ENCODE measurements at places on chromosomes 13 and 19.
A peak's percentile ranks its signal among the peaks of the same experiment; 100 is the strongest.

- no peak for DNase-seq
These were observed 1043.6 kb downstream of the UQCRFS1 start for GRCh38 chr19:28169168-28169887.

DNA sequence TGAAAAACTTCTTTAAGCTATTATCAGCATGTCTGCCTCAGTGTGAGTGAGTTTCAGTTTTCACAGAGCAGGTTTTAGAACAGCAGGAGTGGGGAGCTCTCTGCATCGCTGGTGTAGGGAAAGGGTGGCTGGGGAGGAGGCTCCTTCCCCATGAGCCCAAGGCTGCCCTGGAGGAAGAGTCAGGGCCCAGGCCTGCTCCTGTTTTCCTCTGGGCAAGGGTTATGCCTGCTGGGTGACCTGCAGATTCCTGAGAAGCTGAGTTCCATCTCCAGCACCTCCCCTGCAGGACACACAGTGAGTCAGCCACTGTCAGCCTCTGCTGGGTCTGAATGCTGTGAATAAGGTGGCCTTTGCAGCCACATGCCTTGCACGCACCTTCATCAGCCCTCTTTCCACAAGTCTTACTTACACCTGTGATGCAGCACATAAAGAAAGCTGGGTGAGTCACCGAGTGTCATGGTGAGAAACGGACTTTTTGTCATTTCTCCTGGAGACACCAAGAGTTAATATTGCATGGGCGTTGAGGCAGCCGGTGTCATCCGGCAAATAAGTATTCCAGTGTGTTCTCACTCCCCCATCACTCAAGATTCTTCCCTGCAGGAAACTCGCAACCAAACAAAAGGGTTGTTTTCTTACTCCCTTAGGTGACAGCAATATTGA is 186.4 kb upstream of the KL start:
- no peak for DNase-seq

DNA sequence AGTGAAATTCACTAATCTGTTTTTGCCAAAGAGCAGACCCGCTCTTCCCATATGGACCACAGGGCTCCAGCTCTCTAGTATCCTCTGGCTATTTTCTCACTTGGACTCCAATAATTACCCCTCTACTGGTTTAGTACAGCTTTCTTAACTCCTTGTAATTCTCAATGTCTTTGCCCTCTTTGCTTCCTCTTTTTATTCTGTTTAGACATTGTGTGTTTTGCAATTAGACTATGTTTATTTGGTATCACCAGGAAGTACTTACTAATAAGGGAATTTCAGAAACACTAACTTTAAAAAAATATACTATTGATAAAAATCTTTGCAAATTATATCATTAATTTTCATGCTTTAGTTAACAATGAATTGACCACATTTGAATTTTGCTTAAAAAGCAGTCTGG is 111.6 kb upstream of the OBI1 start:
- no peak for DNase-seq

DNA sequence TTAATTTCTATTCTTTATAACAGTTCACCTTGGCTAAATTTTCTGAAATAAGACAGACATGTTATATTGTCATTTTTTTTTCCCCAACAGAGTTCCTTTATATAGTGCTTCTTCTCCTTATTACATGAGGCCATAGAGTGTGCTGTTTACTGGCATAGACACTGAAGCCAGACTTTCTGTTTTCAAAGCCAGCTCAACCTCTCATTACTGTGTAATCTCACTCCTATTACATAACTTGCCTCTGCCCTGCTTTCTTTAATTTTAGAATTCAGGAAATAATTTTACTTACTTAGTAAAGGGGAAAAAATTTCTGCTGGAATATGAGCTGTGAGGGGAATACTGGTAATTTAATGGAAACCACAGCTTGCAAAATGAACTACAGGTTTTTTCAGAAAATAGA is 1380.4 kb downstream of the SLITRK1 start:
- DNase-seq = no peak

DNA sequence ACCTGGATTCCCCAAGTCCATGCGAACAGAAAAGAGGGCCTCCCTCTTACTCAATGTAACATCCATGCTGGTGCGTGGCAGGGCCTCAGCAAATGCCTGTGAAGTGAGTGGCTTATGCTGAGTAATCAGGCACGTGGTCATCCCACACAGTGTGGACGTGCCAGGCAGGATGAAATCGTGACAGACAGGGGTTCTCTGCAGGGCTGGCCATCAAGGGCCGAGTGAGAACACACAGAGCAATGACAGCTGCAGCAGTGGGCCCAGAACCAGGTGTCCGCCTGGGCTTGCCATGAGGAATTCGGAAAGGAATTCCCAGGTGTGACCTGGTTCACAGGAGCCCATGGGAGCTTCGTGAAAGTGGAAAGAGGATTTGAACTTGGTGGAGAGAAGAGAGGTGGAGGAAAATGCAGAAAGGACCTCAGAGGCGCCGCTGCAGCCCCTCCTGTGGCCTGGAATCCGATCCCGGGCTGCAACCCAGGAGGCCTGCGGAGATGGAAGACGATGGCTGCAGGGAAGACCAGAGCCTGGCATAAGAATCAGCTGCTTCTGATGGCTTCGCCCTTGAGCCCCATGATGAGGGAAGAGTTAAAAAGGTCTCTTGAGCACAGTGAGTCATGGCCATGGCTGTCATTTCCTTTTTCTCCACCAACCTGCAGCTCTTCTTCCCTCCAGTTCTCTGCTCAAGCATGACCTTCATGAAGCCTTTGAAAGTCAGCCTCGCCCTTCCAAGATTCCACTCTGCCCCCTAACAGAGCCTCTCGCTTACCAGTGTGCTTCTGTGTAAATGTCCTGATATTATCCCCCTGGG is 34.6 kb upstream of the SOX1 start:
- DNase-seq = peak; percentile 54

DNA sequence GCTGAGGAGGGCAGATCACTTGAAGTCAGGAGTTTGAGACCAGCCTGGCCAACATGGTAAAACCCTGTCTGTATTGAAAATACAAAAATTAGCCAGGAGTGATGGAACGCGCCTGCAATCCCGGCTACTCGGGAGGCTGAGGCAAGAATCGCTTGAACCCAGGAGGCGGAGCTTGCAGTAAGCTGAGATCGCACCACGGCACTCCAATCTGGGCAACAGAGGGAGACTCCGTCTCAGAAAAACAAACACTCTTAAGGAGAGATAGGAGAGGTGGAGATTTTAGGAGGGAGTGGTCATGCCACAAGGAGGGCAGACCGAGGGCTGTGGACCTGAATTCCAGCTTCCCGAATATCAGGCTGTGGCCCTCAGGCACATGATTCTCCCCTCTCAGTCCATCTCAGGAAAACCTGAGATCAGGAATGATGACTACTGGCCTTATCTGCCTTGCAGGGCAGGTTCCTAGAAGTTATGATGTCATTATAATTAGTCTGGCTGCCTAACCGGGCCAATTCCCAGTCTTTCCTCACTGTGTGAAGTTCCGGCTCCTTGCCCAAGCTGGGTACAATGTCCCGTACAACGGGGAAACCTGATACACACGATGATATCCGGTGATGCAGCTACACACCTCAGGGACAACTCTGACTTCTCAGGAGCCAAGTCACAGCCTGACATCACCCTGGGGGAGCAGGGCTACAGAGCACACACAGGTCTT is 2.5 kb downstream of the SLC35E1 start:
- DNase-seq = no peak

GRCh38 chr19:15575406-15575805 is 39.6 kb upstream of the CYP4F8 start:
- DNase-seq = no peak

DNA sequence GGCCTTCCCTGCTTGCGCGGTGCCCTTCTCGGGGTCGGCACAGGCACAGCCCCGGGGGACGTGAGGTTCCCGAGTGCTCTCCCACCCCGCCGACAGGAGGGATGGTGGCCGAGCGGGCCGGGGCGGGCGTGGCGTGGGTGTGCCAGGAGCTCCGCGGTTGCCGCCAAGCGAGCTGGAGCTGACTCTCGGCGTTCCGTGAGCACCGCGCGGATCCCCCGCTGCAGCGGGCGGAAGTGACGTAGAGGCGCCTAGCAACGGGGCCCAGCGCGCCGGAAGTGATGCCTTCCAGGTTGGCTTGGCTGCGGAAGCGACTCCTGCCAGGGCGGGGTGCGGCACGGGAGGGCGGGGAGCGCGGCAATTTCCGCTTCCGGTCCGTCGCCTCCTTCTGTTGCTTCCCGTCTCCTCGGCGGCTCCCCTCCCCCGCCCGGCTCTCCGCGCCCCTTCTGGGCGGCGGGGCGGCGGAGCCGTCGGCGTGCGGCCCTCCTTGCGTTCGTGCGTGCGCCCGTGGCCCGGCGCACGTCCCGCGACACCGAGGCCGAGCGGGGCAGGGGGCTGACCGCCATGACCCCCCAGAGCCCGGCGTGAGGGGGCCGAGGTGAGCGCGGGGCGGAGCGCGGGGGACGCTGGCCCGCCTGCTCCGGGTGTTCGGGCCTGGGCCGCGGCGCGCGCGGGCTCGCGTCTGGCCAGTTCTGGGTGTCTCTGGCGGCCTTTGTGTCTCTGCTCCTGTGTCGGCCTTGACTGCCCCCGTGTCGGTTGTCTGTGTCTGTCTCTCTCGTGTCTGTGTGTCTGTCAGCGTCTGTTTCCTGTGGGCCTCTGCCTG is at the start of gene EPN1:
Gene EPN1 (plus strand): TSS at position 386 of the 820 bp plus-strand sequence. CDS start 3,402 bp downstream, outside the sequence.
- DNase-seq = peak; percentile 98
